ENCODE measurements at places on chromosomes 16 and 17.

DNA sequence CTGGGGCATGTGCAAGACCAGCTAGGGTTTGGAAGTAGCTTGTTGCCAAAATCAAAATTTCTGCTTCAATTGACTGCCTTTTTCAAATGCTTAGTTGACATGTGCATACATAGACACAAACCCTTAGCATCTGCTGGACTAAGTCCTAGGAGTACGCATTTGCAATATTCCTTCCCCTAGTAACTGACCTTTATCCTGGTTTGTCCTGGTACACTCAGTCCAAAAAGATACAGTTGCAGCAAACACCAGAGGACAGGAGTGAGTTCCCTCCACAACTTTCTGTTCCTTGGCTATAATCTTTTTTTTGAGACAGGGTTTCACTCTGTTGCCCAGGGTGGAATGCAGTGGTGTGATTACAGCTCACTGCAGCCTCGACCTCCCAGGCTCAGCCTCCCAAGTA is 290.2 kb upstream of the ERCC4 start:
- no peak for DNase-seq
- no peaks in the 10 kb centered on the region for H3K4me1 ChIP-seq
- H3K27me3 ChIP-seq: no peaks in the 10 kb centered on the region
- no peak overlapping the region for H3K4me3 ChIP-seq

GRCh38 chr17:22503322-22503899 is 811.1 kb downstream of the KCNJ18 start:
- no peak overlapping the region for H3K4me3 ChIP-seq
- H3K4me1 ChIP-seq: no peaks in the 10 kb centered on the region
- H3K36me3 ChIP-seq: no peaks in the 10 kb centered on the region
- H3K27ac ChIP-seq: no peak overlapping the region
- no peaks in the 10 kb centered on the region for H3K27me3 ChIP-seq
- DNase-seq: no peak

- H3K27me3 ChIP-seq: no peaks in the 10 kb centered on the region
- H3K36me3 ChIP-seq: peaks cover 3% of the 10 kb centered on the region
- H3K4me1 ChIP-seq: no peaks in the 10 kb centered on the region
- no peak overlapping the region for H3K4me3 ChIP-seq
- DNase-seq: no peak
Observed at GRCh38 chr16:53846971-53847370, 143.0 kb downstream of the FTO start.

- H3K36me3 ChIP-seq: no peaks in the 10 kb centered on the region
- H3K27ac ChIP-seq: no peak overlapping the region
- H3K27me3 ChIP-seq: peaks cover 3% of the 10 kb centered on the region
- no peak for DNase-seq
Observed at GRCh38 chr17:83160443-83161297, 81.3 kb downstream of the METRNL start.

DNA sequence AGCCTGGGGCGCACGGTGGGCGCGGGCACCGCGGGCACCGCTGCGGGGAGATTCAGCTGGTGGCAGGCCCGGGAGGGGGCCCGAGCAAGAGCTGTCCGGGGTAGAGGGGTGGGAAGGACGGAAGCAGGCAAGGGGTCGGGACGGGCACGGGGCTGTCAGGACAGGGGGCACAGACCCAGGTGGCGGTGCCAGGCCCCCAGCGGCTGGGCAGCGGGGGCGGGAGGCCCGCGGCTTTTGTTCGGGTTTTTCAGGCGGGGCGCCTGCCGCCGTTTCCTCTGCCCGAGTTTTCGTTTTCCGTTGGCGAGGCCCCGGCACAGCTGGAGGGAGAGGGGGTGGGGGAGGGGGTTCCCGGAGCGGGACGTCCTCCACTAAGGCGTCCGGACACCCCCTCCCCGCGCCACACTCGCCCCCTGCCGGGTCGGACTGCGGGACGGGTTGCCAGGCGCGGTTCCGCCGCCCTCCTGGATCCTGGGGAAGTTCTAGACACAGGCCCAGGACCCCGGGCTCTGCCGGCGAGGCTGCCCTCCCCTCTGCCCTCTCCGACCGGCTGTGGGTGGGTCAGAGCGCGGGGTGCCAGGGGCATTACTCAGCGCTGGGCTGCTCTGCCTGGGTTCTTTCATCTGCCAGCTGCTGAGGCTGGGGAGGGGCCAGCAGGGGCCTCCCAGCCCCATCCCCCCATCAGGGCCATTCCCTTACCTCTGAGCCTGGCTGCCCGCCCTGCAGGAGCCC is 543 bp downstream of the ARHGAP23 start:
- peak overlapping the region; percentile 22 for H3K4me3 ChIP-seq
- peaks cover 9% of the 10 kb centered on the region for H3K4me1 ChIP-seq
- no peaks in the 10 kb centered on the region for H3K36me3 ChIP-seq

- no peaks in the 10 kb centered on the region for H3K36me3 ChIP-seq
- no peak overlapping the region for H3K27ac ChIP-seq
- H3K27me3 ChIP-seq: peaks cover 14% of the 10 kb centered on the region
- H3K4me3 ChIP-seq: no peak overlapping the region
- no peaks in the 10 kb centered on the region for H3K4me1 ChIP-seq
Observed at GRCh38 chr16:85755929-85756768, 5.3 kb upstream of the C16orf74 start.

DNA sequence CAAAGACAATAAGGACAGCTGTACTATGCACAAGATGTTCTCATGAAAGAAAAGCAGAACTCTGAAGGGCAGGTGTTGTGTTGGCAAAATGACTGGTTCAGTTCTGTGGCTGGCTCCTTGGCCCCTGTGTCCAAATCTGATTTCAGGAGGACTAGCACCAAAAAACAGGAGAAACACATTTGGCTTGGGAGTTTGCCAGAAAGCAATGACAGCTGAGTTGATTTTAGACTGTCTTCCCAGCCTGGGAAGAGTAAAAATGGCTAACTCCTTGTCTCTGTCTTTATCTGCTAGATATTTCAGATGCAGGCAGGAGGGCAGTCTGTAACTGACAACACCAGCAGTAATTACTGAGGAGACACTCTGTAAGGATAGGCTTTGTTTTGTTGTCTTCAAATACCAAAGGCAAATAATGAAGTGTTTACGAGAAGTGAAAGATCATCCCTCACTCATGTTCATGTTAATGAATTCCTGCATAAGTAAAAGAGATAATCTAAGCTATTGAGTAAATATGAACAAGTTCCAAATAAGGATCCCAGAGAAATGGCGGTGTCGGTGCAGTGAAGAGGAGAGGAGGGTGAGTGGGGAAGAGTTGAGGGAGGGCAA is 989.0 kb downstream of the CDH11 start:
- H3K27ac ChIP-seq: no peak overlapping the region
- H3K36me3 ChIP-seq: no peaks in the 10 kb centered on the region
- H3K4me1 ChIP-seq: no peaks in the 10 kb centered on the region

DNA sequence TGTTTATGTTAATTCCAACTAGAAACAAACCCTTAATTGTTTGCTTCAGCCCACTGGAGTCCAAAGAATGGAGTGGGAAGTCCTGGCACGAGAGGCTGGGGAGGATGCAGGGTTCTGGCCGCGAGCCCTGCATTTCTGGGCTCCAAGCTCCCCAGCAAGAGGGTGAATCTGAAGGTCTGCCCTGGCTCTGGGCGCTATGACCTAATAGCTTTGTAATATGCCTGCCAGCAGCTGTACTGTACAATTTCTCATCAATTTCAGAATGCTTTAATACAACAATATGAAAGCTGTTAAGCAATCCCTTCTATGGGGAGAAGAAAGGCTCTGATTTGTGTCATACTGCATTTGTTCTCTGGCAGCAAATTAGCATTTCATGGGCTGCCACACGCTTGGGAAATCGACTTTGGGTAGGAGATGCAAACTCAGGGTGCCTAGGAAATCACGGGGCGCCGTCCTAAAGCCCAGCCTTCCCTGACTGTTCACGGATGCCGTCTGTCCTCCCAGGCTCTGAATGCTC is 43.8 kb downstream of the NDEL1 start:
- peaks cover 28% of the 10 kb centered on the region for H3K36me3 ChIP-seq
- DNase-seq: no peak
- H3K4me1 ChIP-seq: no peaks in the 10 kb centered on the region
- H3K4me3 ChIP-seq: no peak overlapping the region
- H3K27ac ChIP-seq: no peak overlapping the region

DNA sequence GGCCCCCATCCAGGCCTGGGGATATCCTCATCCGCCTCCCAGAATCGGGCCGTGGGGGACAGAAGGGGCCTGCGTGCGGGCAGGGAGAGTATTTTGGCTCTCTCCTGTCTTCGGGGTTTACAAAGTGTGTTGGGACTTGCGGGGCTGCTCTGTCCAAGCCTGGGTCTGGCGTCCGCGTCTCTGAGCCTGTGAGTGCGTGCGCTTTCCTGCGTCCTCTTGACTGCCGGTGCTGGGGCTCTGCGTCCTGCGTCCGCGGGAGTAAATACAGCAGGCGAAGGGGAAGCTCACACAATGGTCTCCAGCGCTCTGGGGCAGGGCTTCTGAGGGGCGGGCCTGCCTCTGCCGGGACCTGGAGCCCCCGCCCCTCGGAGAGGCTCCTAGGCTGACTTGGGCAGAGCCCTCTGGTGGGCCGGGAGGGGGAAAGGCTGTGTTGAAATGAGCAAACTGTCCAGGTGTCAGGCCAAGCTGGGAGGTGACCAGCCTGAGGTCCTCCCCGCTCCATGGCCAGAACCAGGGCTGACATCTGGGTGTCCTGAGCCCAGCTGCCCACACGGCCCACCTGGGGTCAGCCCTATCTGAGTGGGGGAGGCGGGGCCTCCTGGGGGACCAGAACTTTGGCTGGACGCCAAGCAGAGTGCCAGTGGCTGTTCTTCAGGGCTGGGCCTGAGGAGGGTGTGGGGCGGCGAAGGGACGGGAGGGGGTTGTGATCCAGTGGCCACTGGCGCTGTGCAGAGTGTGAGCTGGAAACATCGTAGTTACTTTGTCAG is 233.6 kb downstream of the SEC14L1 start:
- H3K4me3 ChIP-seq: peak overlapping the region; percentile 90
- H3K36me3 ChIP-seq: no peaks in the 10 kb centered on the region
- H3K27me3 ChIP-seq: no peaks in the 10 kb centered on the region
- peak overlapping the region; percentile 82 for H3K27ac ChIP-seq
- peak; percentile 74 for DNase-seq

GRCh38 chr16:49452108-49452507 is 78.5 kb downstream of the C16orf78 start:
- H3K4me3 ChIP-seq: no peak overlapping the region
- H3K27ac ChIP-seq: no peak overlapping the region
- DNase-seq: no peak
- H3K4me1 ChIP-seq: no peaks in the 10 kb centered on the region
- H3K36me3 ChIP-seq: no peaks in the 10 kb centered on the region

- H3K4me3 ChIP-seq: no peak overlapping the region
- H3K27ac ChIP-seq: no peak overlapping the region
- DNase-seq: no peak
- H3K4me1 ChIP-seq: peaks cover 5% of the 10 kb centered on the region
- H3K27me3 ChIP-seq: no peaks in the 10 kb centered on the region
Observed at GRCh38 chr16:29765167-29766032, 12.7 kb upstream of the ZG16 start.

DNA sequence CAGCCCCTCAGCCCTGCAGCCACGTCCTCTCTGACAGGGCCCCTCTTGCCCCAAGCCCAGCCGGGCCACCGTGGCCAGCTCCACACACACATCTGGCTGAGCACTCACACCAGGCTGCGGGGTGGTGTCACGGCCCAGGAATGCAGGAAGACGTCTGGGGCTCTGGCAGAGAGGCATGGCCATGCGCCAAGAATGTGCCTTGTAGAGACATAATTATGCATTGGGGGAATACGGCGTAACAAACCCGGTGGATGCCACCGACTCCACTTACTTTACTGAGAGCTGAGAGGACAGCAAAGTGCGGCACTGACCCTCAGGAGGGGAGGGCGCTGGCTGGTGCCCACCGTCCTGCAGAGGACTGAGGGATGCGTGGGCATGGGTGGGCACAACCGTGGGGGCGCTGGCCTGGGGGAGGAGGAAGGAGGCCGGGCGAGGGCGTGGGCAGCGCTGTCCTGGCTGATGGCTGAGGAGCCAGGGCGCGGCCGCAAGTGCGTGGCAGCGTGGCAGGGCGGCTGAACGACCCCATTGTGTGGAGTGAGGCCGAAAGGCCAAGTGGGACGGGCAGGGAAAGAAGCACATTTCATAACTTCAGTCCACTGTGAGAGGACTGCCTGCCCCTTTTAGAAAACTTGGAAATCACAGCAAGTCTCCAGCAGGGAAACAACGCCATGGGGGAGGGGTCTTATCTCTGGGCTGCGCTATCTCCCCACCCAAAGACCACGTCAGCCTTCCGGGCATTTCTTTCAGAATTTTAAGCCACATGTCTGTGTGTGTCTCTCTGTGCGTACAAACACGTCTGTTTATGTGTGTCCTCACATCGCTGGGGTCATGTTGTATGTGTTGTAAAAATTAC is 30.6 kb downstream of the METRNL start:
- no peaks in the 10 kb centered on the region for H3K27me3 ChIP-seq
- no peak overlapping the region for H3K4me3 ChIP-seq
- no peaks in the 10 kb centered on the region for H3K4me1 ChIP-seq
- no peak overlapping the region for H3K27ac ChIP-seq
- no peak for DNase-seq

DNA sequence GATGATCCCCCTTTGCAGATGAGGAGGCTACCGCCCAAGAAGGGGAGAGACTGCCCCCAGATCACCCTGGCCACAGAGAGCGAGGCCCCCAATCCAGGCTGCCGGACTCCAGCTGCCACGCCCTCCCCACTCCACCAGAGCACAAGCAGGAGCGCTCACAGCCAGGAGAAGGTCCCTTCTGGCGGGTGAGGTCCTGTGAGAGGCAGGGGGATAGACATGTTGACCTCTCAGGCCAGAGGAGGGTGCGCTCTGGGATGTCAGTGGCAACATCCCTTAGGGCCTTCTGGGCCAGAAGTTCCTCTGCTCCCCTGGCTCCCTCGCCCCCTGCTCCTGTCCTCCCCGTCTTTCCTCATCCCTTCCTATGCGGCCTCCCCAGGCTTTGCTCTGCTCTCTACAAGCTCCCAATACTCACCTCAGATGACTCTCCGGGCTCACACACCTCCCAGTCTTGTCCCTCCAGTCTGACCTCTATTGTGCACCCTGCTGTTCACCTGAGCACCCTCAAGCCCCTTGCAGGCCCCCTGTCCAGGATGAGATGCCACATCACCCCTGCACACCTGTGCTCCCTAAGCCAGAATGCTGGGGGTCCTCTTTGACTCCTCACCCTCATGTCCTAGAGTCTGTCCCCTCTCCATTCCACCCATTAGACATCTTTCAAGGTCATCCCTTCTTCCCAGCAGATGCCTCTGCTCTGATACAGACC is 5.0 kb upstream of the NXPH3 start:
- H3K4me3 ChIP-seq: no peak overlapping the region
- no peak overlapping the region for H3K27ac ChIP-seq
- peaks cover 11% of the 10 kb centered on the region for H3K27me3 ChIP-seq
- no peak for DNase-seq

- H3K4me3 ChIP-seq: peak overlapping the region; percentile 3
- H3K27ac ChIP-seq: peak overlapping the region; percentile 75
- no peaks in the 10 kb centered on the region for H3K27me3 ChIP-seq
- DNase-seq: peak; percentile 62
- no peaks in the 10 kb centered on the region for H3K36me3 ChIP-seq
Observed at GRCh38 chr16:81841722-81842121, 62.6 kb downstream of the PLCG2 start.

GRCh38 chr16:79053577-79053976 is 547.0 kb downstream of the MAF start:
- no peaks in the 10 kb centered on the region for H3K4me1 ChIP-seq
- H3K4me3 ChIP-seq: no peak overlapping the region
- H3K27me3 ChIP-seq: no peaks in the 10 kb centered on the region
- DNase-seq: no peak
- no peak overlapping the region for H3K27ac ChIP-seq
- H3K36me3 ChIP-seq: no peaks in the 10 kb centered on the region

All from CD8-positive, alpha-beta memory T cell (primary cell).